ENCODE measurements at places on chromosomes 12 and 14.

- no peak for DNase-seq
These were observed 1.3 kb downstream of the SDR9C7 start for GRCh38 chr12:56932867-56933266.

- DNase-seq: peak; percentile 37
These were observed 223.2 kb downstream of the PPM1H start for GRCh38 chr12:62711631-62712241.

- DNase-seq: peak; percentile 78
These were observed 682 bp downstream of the CREBL2 start for GRCh38 chr12:12612358-12612757.

GRCh38 chr12:24955389-24955788, 6.5 kb upstream of the BCAT1 start:
- DNase-seq: peak; percentile 51

GRCh38 chr12:54891717-54892478, 37.6 kb downstream of the MUCL1 start:
- peak; percentile 13 for DNase-seq

All from astrocyte of the spinal cord (primary cell).